ENCODE measurements at places on chromosomes 6 and 20.

DNA sequence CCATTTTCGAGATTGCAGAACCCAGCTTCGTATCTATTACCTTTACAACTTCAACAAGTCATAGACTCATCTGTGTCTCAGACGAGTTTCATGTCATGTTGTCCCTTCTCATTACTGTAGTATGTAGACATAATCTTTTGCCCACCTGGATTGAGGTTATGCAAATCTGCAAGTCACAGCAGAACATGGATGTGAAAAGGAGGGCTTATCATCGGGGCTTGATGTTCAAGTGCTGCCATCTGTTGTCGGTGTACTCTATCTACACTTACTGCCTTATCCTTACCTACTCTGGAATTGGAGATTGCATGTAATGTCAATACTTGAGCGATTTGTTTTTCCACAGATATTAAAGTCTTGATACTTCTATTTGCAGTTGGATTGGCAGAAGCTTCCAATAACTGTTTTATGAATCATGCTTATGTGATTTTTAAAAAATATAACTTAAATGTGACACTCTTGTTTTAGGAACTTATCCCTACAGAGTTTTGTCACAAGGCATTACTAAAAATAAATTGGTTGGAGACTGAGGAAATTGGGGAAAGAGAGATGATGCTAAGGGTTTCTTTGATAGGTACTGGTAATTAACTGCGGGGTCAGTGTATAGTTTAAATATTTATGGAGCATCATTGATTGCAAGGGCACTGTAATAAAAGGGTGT lies 3.0 kb upstream of the GOPC start:
- peak; percentile 46 for DNase-seq

- DNase-seq: no peak
Measured at GRCh38 chr6:134967711-134968110, 17.8 kb upstream of the ALDH8A1 start.

GRCh38 chr6:105136431-105137350 lies 43.1 kb downstream of the POPDC3 start:
- DNase-seq: peak; percentile 65

GRCh38 chr6:140909625-140910024 lies 1223.1 kb upstream of the GJE1 start:
- no peak for DNase-seq

- peak; percentile 27 for DNase-seq
Measured at GRCh38 chr20:36984257-36984638, 32.7 kb upstream of the SAMHD1 start.

DNA sequence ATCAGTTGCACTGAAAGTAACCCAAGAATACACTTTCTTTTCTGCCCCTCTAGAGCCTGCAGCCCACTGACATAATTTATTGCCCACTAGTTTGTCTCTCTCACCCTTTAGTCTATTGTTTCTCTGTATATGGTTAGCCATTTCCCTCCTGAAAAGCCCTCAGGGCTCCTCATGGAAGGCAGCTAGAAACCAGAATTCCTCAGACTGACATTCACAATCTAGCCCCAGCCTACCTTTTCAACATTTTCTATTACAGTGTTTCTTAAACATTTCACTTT lies 21.4 kb upstream of the PAQR8 start:
- no peak for DNase-seq

- no peak for DNase-seq
Measured at GRCh38 chr6:112305795-112306564, 41.1 kb upstream of the RFPL4B start.

Measured in NCI-H1436 (cell line).